ENCODE measurements at places on chromosomes 13 and 19.
A peak's percentile ranks its signal among the peaks of the same experiment; 100 is the strongest.

DNA sequence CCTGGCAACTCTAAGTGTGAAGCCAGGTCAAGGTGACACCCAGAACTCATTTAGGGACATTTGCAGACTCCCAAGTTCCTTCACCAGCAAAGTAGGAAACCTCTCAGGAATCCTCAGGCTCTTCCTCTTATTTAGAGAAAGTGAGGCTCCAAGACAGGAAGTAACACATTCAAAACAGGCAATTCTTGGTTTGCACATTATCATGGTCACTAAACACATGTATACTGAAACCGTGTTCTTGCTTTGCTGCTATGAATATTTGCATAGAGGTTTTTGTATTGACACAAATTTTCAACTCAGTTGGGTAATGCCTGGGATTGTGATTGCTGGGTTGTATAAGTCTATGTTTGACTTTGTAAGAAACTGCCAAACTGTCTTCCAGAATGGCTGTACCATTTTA, 13.2 kb upstream of the URI1 start:
- DNase-seq, result no peak

GRCh38 chr13:106083620-106084350, 451.7 kb downstream of the EFNB2 start:
- peak; percentile 15 for DNase-seq

- DNase-seq, result no peak
Observed at GRCh38 chr13:51275101-51275500, 52.9 kb downstream of the FAM124A start.

- no peak for DNase-seq
Observed at GRCh38 chr13:44004878-44005277, 125.2 kb downstream of the LACC1 start.

- no peak for DNase-seq
Observed at GRCh38 chr19:29271341-29271740, 58.4 kb upstream of the UQCRFS1 start.

DNA sequence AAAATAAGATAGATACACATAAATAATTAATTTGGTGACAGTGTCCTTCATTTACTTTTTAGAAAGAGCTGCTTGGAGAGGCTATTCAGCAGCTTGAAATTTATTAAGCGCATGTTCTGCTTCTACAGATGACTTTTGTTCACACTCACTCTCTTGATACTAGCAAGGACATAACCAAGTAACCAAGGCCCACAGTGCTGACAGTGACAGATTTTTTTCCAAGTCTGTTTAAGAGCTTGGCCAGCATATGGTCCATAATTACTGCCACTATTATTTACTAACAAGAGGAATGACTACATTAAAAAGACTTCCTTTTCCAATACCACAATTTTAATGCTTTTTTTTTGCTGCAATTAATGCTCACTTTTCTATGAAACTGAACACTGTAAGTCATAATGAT, 673.7 kb upstream of the MIR17HG start:
- DNase-seq, result no peak

Measured in KBM-7 (cell line).